ENCODE measurements at places on chromosomes 4 and X.

GRCh38 chrX:101417190-101417589 lies 9.2 kb downstream of the HNRNPH2 start:
- DNase-seq = peak; percentile 1

DNA sequence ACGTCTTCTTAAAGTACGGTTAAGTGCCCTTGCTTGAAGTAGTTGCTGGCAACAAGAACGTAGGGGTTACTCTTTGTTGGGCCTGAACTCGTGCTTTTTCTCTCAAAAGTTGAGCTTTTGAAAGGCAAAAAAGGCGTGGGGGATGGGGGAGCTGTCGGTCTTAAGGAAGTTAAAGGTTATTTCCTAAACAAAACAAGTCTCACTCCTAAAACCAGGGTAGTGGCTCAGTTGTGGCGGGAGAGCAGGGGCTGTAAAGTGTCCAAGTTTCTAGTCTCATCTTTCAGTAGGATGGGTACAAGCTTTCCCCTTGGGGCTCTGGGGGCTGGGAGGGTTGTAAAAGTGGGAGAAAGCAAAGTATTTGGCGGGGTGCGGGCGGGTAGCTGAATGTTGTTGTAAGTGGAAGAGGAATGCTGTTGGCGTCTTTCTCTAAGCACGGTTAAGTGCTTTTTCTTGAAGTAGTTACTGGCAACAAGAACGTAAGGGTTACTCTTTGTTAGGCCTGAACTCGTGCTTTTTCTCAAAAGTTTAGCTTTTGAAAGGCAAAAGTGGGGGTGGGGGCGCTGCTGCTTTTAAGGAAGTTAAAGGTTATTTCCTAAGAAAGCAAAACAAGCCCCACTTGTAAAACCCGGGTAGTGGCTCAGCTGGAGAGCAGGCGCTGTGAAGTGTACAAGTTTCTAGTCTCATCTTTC lies 904 bp upstream of the WDR1 start:
- no peak for DNase-seq

DNA sequence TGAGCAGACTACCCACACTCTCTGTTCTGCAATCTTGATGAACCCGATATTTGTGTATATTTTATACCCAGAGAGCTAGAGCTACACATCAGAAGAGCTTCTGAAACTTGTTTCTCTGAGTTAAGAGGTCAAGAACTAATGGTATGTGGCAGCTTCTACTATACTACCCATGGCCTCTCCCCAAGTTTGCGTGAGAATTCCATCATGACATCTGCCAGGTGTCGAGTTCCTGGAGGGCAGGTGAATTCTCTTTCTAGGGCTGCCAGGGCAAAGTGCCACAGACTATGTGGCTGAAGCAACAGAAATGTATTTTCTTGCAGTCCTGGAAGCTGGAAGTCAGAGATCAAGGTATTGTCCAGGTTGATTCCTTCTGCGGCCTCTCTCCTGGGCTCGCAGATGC lies 4.4 kb downstream of the SORCS2 start:
- no peak for DNase-seq

DNA sequence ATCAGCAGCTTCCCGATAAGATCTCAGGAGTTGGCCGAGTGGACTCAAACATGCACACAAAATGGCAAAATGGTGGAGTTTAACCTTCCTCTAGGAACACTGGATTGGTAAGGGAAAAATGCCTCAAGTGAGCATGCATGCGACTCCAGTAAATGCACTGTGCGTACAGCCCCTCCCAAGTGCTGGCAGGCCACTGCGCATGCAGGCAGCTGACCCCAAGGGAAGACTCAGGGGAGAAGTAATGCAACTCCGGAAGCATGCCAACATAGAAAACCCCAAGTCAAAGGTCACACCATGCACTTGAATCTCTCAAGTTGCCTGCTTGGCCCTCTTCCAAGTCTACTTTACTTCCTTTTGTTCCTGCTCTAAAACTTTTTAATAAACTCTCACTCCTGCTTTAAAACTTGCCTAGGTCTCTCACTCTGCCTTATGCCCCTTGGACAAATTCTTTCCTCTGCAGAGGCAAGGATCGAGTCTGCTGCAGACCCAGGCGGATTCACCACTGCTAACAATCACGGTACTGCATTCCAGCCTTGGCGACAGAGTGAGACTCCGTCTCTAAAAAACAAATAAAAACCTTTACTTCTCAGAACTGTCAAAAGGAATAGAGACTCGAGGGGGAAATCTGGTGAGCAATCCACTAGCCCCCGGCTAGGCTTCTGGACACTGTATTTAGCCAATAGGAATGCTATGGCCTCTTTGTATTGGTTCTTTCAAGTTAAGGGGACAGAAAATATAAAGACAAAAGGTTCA lies 33.5 kb downstream of the NYX start:
- no peak for DNase-seq

- no peak for DNase-seq
Measured at GRCh38 chr4:107388736-107389274, 331.2 kb downstream of the PAPSS1 start.

GRCh38 chrX:117274965-117275364 lies 812.2 kb upstream of the CT83 start:
- no peak for DNase-seq

DNA sequence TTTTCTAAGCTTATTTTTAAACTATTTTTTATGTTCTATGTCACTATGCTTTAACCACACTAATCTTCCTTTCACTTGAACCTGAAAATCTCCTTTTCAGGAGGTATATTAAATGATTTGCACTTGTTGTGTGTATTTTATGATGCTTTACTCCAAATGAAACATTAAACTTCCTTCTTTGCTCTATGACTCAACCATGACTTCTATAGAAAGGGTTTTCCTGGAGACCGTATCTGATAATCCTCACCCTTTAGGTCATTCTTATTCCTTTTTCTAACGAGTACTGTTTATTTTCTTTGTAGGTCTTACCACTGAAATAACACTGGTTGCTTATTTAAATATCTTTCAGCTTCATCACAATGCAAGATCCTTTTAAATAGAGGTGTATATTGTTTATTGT lies 1163.2 kb downstream of the PCDH18 start:
- DNase-seq = no peak

DNA sequence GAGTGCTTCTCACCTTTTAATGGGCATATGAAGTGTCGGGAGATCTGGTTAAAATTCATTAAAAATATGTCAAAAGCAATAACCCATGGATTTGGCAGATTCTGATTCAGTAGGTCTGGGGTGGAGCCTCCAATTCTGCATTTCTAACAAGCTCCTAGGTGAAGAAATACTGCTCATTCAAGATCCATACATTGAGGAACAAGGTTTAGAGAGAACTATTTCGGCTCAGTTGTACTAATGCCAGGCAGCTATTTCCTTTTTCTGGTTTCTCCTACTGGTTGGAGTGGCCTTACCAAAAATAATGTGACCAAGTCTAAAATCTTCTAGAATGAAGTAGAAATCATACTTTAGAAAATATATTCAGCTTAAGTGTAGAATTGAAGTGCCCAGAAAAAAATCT lies 117.5 kb downstream of the TSPAN7 start:
- DNase-seq = no peak

DNA sequence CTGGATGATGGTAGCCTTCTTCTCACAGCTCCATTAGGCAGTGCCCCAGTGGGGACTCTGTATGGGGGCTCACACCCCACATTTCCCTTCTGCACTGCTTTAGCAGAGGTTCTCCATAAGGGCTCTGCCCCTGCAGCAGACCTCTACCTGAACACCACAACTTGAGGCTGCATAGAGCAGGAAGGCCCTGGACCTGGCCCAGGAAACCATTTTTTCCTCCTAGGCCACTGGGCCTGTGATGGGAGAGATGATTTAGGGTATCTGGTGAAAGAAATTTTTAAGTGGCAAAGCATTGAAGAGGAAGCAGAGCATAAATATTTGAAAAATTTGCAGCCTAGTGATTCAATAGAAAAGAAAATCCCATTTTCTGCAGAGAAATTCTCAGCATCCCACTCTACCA lies 17.3 kb downstream of the F8A3 start:
- DNase-seq = no peak

GRCh38 chrX:78517124-78517523 lies 142.0 kb downstream of the RTL3 start:
- DNase-seq = no peak

DNA sequence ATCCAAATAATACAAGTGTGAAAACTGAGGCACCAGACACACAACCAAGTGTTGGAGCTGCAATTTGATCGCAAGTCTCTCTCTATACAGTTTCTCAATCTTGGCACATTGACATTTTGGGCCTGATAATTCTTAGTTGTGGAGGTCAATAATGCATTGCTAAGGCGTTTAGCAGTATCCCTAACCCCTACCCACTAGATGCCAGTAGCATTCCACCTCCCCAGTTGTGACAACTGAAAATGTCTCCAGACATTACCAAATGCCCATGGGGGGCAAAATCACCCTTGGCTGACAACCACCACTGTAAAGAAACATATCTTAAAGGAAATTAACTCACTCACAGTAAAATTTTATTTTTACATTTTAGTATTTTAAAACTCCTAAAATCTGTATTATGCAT lies 4.2 kb downstream of the NR3C2 start:
- DNase-seq = no peak

GRCh38 chr4:152655272-152656129 lies 24.3 kb downstream of the TMEM154 start:
- DNase-seq = no peak

- no peak for DNase-seq
Measured at GRCh38 chrX:110519906-110520452, 161.3 kb downstream of the RTL9 start.

GRCh38 chr4:13706120-13706519 lies 78.6 kb upstream of the BOD1L1 start:
- DNase-seq = peak; percentile 13

DNA sequence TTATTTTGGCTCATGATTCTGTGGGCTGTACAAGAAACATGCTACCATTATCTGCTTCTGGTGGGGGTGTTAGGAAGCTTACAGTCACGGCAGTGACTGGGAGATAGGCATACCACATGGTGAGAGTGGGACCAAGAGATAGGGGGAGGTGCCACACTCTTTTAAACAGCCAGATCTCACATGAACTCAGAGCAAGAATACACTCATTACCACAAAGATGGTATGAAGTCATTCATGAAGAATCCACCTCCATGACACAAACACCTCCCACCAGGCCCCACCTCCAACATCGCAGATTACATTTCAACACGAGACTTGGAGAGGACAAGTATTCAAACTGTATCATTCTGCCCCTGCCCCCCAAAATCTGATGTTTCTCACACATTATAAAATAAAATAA lies 2396.7 kb downstream of the PCDH7 start:
- no peak for DNase-seq

GRCh38 chr4:174423257-174423944 lies 98.9 kb downstream of the HPGD start:
- peak; percentile 61 for DNase-seq

DNA sequence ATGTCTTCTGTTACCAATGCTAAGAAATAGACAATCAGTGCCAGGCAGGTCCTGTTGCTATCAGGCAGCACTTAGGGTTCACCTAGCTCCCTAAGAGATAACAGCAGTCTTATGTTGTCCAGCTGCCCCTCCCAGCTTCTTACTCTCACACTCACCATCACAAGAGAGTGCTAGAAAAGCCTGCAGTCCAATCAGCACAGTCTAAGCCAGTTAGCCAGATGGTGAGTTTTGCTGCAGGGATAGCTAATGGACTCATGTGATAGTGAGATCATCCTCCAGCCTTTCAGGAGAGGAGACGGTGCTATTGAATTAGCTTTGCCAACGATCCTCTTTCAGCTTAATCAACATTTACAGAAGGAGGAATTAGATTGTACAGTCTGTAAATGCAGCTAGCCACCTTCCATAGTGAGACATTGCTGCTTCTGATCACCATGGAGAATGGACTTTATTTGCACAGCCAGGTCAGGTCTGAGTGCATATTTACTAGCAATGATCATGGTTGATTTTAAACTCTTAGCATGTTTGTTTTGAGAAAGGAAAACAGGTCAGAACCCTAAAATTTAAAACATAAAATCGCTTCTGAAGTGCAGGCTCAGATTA lies 438.3 kb downstream of the CENPC start:
- DNase-seq = peak; percentile 70

GRCh38 chrX:131747173-131747572 lies 203.3 kb downstream of the OR13H1 start:
- no peak for DNase-seq

- no peak for DNase-seq
Measured at GRCh38 chr4:8006471-8006870, 66.8 kb upstream of the AFAP1 start.

DNA sequence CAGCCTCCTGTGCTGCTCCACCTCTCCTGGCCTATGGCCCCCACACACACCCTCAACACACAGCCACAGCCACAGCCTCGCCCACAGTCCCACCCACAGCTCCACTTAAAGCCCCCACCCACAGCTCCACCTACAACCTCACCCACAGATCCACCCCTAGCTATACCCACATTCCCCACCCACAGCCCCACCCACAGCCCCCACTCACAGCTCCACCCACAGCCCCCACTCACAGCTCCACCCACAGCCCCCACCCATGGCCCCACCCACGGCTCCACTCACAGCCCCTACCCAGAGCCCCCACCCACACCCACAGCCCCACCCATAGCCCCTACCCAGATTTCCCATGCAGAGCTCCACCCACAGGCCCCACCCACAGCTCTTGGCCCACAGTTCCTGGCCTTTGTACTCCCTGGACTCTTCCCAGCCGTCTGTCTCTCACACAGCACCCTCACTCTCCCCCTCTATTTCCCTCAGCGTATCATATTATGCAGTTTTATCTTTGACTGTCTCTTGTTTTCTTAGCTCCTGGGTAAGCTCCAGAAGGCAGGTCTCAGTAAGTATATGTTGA lies 322.5 kb downstream of the EVC2 start:
- DNase-seq = peak; percentile 3

- no peak for DNase-seq
Measured at GRCh38 chr4:56038487-56039162, 89.9 kb downstream of the CEP135 start.

All from eye (tissue), 1 donor.